ENCODE measurements at places on chromosomes 7 and 10.

- DNase-seq = no peak
Measured at GRCh38 chr7:158710651-158711102, 6.1 kb upstream of the NCAPG2 start.

DNA sequence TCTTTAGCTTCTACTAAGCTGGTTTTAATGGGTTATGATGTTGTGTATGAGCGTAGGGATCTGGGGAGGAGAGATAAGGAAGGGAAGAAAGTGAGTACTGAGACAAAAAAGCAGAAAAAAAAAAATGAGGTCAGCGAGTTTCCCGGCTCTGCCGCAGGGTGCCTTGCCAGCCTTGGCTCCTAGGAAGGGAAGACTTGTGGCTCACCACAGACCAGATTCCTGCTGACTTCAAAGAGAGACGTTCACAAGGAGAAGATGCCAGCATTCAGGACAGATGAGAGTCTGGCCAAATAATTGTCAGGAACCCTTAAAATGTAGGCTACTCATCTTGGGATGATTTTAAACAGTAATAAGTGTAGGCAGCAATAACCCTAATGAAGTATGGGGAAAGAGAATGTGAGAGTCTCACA is 11.4 kb upstream of the FAS start:
- DNase-seq = no peak

GRCh38 chr7:155457544-155458110 is 302 bp upstream of the EN2 start:
- DNase-seq = no peak

DNA sequence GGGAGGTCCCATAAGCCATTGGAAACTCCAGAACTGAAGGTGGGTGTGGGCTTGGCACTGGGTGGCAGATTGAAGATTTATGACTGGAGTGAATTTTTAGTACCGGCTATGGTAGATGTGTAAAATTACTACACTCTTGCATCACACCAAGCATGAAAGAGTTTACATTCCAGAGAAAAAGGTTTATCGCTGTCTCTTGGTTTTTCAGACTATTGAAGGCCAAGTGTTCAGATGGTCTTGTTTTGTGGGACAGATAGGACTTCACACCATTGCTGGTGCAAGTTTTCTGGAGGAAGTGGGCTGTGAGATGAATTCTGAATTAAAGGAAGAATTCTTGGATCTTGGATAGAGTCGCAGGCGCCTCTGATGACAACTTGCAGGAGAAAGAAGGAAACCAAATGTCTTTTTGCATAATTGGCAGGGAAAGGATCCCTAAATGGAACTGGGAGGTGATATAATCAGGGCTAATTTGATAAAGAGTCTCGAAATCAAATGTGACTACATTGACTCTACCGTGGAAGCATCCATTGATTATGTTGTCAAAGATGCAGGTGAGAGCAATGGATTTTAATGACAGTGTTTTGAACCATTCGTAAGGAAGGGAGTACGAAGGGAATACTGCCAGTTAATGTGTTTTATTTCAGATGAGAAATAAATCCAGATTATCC is 14.2 kb upstream of the NMT2 start:
- DNase-seq = no peak

DNA sequence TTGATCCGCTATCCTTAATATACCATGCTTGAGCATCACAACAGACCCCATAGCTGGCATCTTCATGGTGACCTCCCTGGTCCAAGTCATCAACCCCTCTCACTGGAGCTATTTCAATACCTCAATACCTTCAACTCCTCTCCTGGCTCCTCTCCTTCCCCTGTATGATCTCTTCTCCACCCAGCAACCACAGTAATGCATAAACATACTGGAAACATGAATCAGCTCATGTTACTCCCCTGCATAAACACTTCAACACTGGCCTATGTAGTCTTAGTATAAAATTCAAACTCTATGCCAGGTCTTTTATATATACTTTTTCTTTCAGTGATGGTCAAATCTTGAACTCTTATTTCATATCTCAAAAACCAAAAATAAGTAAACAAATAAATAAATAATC is 31.8 kb upstream of the TMEM273 start:
- no peak for DNase-seq

- no peak for DNase-seq
Measured at GRCh38 chr10:128852902-128853301, 614.1 kb upstream of the MGMT start.

All from colonic mucosa (tissue), 4 donors.